Right renal cortex interstitium (tissue), 3 donors: ENCODE measurements at places on chromosomes 5 and 9. TPM values are rescaled to one million over a fixed set of nuclear protein-coding genes. Genes with fewer than 3 reads are reported as not detected.

PCDHB2 gene
- 3.8 TPM for polyA plus RNA-seq

PCDHGA6 gene
- 5.8 TPM for polyA plus RNA-seq

BSPRY gene
- polyA plus RNA-seq = 9.6 TPM

SLC36A3 gene
- not detected for polyA plus RNA-seq

- no peak for DNase-seq
Observed at GRCh38 chr5:122351416-122352157, 39.5 kb downstream of the SNCAIP start.

DNA sequence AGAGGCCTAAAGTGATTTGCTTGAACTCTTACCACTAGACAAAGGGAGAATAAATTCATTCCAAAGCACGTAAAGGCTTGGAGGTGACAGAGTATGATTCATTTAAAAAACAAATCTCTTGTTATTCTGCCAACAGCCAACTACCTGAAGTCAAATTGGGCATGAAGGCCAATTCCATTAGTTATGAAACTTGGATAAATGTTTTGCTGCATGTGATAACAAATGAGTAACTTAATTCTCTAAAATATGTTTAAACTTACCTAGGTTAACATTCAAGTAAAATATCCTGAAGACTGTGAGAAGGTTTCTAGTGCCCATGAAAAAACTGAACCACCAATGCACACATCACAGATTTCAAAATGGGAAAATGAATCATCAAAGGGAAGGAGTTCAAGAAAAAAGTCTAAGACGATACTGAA is 120.1 kb upstream of the TSLP start:
- no peak for DNase-seq

DNA sequence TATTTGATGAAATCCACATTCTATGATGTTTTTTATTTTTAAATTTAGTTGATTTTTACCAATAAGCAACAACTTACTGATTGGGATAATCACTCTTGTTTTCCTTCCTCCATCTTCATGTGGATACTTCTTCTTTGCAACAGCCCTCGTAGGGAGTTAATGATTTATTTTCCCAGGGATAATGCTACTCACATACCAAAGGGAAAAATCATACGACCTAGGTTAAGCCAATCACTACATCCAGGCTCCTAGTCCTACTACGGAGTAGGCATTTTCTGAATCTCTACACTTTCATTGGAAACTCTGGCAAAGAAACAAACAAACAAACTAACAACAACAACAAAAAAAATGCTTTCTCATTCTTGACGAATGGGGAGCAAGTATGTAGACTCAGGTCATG is 663.4 kb downstream of the PTPRD start:
- DNase-seq = no peak

- no peak for DNase-seq
Observed at GRCh38 chr5:107456281-107456715, 214.4 kb downstream of the EFNA5 start.

- DNase-seq = no peak
Observed at GRCh38 chr5:1551426-1552301, 27.9 kb upstream of the LPCAT1 start.

DNA sequence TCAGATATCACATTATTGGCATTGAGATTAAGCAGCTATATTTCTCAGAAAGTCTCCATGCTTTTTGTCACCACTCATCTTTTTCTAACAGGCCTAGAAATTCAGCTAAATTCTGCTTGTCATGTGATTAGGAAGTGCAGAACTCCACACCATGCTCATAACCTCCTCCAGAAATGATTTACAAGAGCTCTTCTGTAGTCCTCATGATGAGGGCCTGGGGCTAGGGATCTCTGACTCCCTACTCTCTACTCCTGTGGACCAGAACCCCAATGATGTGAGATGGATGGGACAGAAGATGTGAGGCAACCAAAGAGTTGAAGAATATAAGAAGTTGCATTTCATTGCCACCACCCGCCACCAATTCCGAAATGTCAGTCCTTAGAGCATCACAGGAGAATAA is 16.5 kb upstream of the SIL1 start:
- DNase-seq = no peak

DNA sequence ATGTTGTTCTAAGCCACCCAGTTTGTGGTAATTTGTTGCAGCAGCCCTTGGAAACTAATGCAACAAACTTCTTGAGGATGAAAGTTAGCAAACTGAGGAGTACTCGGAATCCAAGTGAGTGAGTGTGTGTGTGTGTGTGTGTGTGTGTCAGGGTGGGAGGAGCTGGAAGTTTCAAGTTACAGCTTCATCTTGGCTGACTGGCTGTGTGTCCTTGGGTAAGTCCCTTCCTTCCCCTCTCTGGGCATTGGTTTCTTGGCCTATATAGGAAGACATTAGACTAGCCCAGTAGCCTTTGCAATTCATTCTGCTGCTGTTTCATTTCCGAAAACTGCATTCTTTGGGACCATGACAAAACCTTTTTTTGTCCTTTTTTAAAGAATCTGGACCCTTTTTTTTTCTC is 157.2 kb downstream of the MELK start:
- no peak for DNase-seq

DNA sequence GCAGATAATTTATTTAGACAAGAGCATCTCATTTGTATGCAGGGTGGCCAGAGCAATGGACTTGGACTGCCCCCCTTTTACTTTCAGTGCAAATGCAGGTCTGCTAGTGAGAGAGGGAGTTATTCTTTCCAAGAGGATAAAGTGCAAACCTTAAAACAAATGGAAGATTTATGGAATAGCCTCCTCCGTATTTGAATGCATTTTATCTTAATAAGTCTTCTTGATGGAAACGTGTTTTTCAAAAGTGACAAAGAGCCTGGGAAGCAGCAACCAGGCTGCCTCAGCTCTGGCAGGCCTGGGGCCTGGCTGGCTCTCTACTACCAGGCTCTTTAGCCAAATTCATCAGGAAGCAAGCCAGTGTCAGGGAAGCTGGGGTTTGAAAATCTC is 6.8 kb downstream of the NR2F1 start:
- no peak for DNase-seq

- no peak for DNase-seq
Observed at GRCh38 chr9:36576866-36577265, 4.2 kb downstream of the MELK start.
